IMR-90 (cell line): ENCODE measurements at places on chromosomes 2 and 18. TPM values are rescaled to one million over a fixed set of nuclear protein-coding genes. Genes with fewer than 3 reads are reported as not detected.

DNA sequence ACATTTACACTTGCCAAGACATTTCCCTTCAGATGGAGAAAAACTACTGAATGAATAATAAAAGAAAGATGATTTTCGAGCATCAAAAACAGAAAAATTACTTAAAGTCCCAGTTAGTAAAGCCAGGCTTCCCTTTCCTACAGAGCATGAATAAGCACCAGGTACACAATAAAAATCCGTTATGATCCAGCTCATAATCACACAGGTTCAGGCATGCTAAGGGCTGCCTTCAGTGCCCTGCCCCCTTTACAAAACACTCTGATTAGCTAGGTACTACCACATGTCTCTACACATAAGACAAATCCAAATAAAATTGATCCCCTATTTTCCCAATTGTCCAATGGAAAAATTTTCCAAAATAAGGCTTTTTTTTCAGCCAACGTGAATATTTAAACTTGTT is 413.2 kb upstream of the LRATD1 start:
- DNase-seq = no peak
- H3K4me1 ChIP-seq = no peaks in the 10 kb centered on the region
- no peak overlapping the region for H3K27ac ChIP-seq

- no peaks in the 10 kb centered on the region; the same call in 1 of the 2 replicates for H3K36me3 ChIP-seq
- no peak overlapping the region for H3K4me3 ChIP-seq
- H3K4me1 ChIP-seq = peaks cover 9% of the 10 kb centered on the region
- peak; percentile 86 for DNase-seq
- no peaks in the 10 kb centered on the region for H3K27me3 ChIP-seq
Measured at GRCh38 chr18:55415258-55415871, 172.6 kb downstream of the TCF4 start.

DNA sequence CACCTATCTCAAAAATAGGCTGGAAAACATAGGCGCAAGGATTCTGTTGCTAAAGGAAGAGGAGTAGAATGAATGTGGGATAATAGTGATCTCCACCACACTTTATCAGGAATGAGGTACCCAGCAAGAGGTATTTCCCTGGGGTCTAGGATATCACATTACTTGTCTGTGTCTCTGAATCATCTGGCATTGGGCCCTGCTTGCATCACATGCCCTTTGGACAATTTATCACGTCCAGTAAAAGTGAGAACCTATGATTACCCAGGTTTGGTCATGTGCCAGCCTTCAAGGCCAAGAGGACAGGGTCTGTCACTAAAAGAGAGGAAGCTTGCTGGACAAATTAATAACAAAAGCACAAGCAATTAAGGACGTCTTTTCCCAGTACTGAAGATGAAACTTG is 11.4 kb upstream of the TRAPPC8 start:
- no peaks in the 10 kb centered on the region for H3K4me1 ChIP-seq
- peak; percentile 10 for DNase-seq
- no peak overlapping the region for H3K4me3 ChIP-seq
- no peaks in the 10 kb centered on the region for H3K36me3 ChIP-seq
- no peak overlapping the region for H3K27ac ChIP-seq

DNA sequence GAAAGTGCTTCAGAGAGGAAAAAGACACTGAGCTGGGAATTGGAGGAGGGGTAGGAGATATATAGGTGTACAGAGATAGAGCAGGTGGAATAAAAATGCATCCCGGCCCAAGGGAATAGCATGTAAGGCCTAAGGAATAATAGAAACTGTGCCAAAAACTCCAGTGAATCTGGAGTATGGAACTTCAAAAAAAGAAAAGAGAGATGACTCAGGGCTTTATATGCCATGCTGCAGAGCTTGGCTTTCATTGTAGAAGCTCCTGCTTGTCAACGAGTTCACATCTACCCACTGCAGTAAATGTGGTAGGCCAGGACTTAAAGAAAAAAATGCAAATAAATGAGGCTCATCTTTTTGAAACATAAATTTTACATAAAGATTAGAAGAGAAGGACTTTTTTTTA is 131.8 kb downstream of the MREG start:
- no peaks in the 10 kb centered on the region for H3K36me3 ChIP-seq
- peaks cover 10% of the 10 kb centered on the region for H3K4me1 ChIP-seq
- no peaks in the 10 kb centered on the region for H3K27me3 ChIP-seq
- peak; percentile 51 for DNase-seq

CCL20 gene
- not detected in 2 replicates for total RNA-seq

- H3K36me3 ChIP-seq = peaks cover 2% of the 10 kb centered on the region; the same call in 1 of the 2 replicates
- peak overlapping the region; percentile 63 for H3K4me3 ChIP-seq
- peaks cover 2% of the 10 kb centered on the region; the same call in 1 of the 2 replicates for H3K4me1 ChIP-seq
- H3K27me3 ChIP-seq = no peaks in the 10 kb centered on the region
- peak overlapping the region; percentile 58 for H3K27ac ChIP-seq
- no peak for DNase-seq
Measured at GRCh38 chr18:35289727-35290093, 319 bp downstream of the ZSCAN30 start.

DNA sequence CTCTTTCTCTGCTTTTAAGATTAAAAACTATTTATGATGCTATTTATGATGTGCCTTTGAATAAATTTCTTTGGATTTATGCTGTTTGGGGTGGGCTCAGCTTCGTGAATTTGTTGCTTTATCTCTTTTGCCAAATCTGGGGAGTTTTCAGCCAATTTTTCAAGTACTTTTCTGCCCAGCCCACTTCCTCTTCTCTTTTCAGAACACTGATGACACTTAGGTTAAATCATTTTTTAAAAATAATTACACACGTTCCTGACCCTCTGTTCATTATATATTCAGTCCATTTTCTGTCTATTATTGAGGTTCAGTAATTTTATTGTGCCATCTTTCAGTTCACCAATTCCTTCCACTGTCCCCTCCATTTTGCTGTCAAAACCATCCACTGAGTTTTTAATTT is 14.8 kb upstream of the BCL2L11 start:
- no peak overlapping the region for H3K4me3 ChIP-seq
- H3K4me1 ChIP-seq = no peaks in the 10 kb centered on the region

- H3K4me3 ChIP-seq = peak overlapping the region; percentile 78; the same call in 1 of the 2 replicates
- no peaks in the 10 kb centered on the region for H3K36me3 ChIP-seq
- no peaks in the 10 kb centered on the region for H3K27me3 ChIP-seq
- peak; percentile 22 for DNase-seq
- no peak overlapping the region for H3K27ac ChIP-seq
Measured at GRCh38 chr2:54329482-54330161, 73.6 kb upstream of the TSPYL6 start.

TSN gene
- total RNA-seq = 56.3 and 57.5 TPM in 2 replicates

GRCh38 chr2:111164078-111164477 is 43.4 kb downstream of the BCL2L11 start:
- H3K36me3 ChIP-seq = peaks cover 23% of the 10 kb centered on the region; the same call in 1 of the 2 replicates
- H3K27ac ChIP-seq = no peak overlapping the region
- H3K27me3 ChIP-seq = peaks cover 7% of the 10 kb centered on the region
- DNase-seq = no peak
- no peak overlapping the region for H3K4me3 ChIP-seq

- H3K27ac ChIP-seq = no peak overlapping the region
- no peaks in the 10 kb centered on the region for H3K36me3 ChIP-seq
- no peak overlapping the region for H3K4me3 ChIP-seq
- no peak for DNase-seq
- no peaks in the 10 kb centered on the region for H3K4me1 ChIP-seq
Measured at GRCh38 chr2:231919341-231920035, 6.7 kb downstream of the NPPC start.

- no peak for DNase-seq
- H3K27me3 ChIP-seq = no peaks in the 10 kb centered on the region
- H3K27ac ChIP-seq = no peak overlapping the region
- no peaks in the 10 kb centered on the region for H3K4me1 ChIP-seq
Measured at GRCh38 chr2:45782436-45782835, 131.0 kb downstream of the PRKCE start.

- no peak overlapping the region for H3K27ac ChIP-seq
- no peaks in the 10 kb centered on the region for H3K36me3 ChIP-seq
Measured at GRCh38 chr2:221318376-221319130, 253.6 kb downstream of the EPHA4 start.

GRCh38 chr18:6427286-6427685 is 12.6 kb upstream of the L3MBTL4 start:
- no peaks in the 10 kb centered on the region for H3K36me3 ChIP-seq
- H3K4me3 ChIP-seq = no peak overlapping the region
- H3K4me1 ChIP-seq = no peaks in the 10 kb centered on the region
- H3K27me3 ChIP-seq = no peaks in the 10 kb centered on the region
- no peak for DNase-seq
- no peak overlapping the region for H3K27ac ChIP-seq

DNA sequence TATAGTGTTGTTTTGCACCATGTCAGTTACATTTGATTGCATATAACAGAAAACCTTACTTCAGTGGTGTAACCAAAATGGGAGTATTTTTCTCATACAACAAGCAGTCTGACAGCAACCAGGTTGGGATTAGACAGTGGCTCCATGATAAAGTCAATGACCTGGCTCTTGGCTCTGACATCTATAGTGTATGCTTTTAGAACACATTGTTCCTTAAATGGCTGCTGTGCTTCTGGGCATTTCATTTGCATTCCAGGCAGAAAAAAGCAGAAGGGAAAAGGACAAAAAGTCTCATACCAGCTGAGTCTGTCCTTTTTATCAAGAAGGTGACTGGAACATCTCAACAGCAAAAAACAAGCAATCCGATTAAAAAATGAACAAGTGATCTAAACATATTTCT is 10.2 kb downstream of the MERTK start:
- H3K27me3 ChIP-seq = peaks cover 23% of the 10 kb centered on the region
- no peak for DNase-seq
- H3K27ac ChIP-seq = no peak overlapping the region
- no peaks in the 10 kb centered on the region for H3K36me3 ChIP-seq
- peaks cover 4% of the 10 kb centered on the region; the same call in 1 of the 2 replicates for H3K4me1 ChIP-seq

CNTNAP5 gene
- total RNA-seq = not detected in 2 replicates

DNA sequence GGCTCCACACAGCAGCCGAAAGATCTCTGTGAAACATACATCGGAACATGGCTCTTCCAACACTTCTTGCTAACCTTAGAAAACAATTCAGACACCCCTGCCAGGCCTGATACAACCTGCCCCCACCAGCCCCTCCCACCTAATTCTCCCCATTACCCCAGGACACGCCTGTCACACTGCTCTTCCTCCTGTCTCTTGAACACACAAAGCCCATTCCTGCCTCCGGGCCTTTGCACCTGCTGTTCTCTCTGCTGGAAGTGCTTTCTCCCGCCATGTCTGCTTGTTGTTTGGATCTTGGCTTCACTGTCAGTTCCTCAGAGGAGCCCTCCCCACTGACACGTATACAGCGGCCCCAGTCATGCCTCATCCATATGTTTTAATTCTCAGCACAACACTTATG is 24.1 kb downstream of the CELF4 start:
- peaks cover 18% of the 10 kb centered on the region; the same call in 1 of the 2 replicates for H3K27me3 ChIP-seq
- H3K4me3 ChIP-seq = no peak overlapping the region
- no peak for DNase-seq
- H3K4me1 ChIP-seq = no peaks in the 10 kb centered on the region

DNA sequence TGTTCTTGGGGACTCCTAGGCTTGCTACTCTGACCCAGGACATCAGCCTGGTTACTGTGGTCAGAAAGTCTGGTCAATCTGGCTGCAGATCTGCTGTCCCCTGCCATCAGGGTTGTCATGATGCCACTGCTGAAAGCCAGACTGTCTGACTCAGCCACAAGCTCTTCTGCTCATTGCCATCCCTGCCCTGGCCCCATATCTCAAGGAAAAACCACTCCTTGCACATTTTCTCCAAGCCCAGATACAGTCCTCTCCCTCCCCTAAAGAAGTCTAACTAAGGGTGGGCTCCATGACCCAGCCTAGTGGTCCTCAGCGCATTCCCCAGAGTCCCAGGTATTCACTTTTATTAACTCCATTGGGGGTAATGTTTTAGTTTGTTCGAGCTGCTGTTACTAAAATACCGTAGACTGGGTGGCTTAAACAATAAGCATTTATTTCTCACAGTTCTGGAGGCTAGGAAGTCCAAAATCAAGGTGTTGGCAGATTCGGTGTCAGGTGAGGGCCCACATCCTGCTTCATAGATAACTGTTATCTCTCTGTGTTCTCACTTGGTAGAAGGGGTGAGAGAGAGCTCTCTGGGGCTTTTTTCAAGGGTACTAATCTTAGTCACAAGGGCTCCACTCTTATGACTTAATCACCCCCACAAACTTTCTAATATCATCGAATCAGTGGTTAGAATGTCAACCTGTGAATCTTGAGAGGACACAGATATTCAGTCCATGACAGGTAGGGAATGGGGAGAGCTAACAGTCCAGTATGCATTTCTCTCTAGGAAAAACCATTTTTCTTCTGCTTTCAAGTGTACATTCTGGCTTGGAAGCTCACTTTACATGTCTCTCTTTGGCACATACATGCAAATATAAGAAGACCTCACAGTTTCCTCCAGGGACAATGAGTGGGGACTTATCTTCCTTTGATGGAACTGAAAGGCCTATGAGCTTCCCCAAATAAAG is 94.8 kb upstream of the CXCR4 start:
- no peaks in the 10 kb centered on the region for H3K27me3 ChIP-seq
- no peaks in the 10 kb centered on the region for H3K4me1 ChIP-seq
- no peak overlapping the region for H3K27ac ChIP-seq
- no peak for DNase-seq

- H3K36me3 ChIP-seq = no peaks in the 10 kb centered on the region
- DNase-seq = no peak
Measured at GRCh38 chr2:147297820-147298219, 547.0 kb upstream of the ACVR2A start.

- peaks cover 48% of the 10 kb centered on the region for H3K27me3 ChIP-seq
- H3K36me3 ChIP-seq = no peaks in the 10 kb centered on the region
- no peaks in the 10 kb centered on the region; the same call in 1 of the 2 replicates for H3K4me1 ChIP-seq
- no peak overlapping the region for H3K4me3 ChIP-seq
Measured at GRCh38 chr2:26706616-26707473, 14.3 kb downstream of the KCNK3 start.

- H3K27ac ChIP-seq = no peak overlapping the region
- H3K4me1 ChIP-seq = peaks cover 11% of the 10 kb centered on the region
- H3K27me3 ChIP-seq = no peaks in the 10 kb centered on the region
- H3K4me3 ChIP-seq = no peak overlapping the region
- H3K36me3 ChIP-seq = no peaks in the 10 kb centered on the region
Measured at GRCh38 chr2:240389302-240389805, 46.1 kb upstream of the GPC1 start.

ASXL3 gene
- under 0.01 and 0.54 TPM in 2 replicates for total RNA-seq

DNA sequence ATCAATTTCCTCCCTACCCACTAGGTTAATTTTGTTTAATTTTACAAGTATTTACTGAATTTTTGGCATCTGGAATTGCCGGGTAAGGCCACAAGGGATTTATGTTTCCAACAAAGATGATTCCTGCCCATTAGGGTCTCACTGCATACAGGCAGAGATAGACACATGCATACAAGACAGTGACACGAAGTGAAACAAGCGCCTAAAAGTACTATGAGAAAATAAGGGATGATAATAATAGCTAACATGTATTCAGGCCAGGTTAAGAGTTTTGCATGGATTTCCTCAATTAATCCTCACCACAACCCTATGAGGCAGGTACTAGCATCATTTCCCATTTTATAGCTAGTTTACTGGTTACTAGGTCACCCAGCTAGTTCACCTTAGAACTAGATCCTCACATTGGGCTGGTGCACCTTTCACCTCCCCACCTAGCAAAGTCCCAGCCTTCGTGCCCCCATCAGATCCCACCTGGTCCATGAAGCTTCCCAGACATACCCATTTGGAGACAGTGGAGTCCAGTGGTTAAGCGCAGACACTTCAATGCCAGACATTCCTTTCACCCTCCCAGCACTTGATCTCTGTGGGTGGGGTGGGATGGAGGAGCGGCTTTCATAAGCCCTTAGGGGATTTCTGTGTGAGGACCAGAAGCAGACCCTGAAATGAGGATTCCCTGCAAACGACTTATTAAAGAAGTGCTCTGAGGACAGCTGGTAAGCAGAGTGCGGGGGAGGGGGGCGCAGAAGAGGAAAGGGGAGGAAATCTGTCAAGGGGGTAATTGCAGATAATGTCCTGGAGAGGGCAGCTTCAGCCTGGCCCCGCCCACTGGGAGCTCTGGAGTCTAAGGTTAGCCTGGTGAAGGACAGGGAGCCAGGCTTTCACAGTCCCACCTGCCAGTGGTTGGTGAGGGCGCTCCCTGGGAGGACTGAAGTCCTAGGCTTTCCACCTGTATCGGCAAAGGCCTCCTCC is 5.8 kb upstream of the DGUOK start:
- H3K4me3 ChIP-seq = no peak overlapping the region
- no peaks in the 10 kb centered on the region for H3K27me3 ChIP-seq
- H3K36me3 ChIP-seq = peaks cover 33% of the 10 kb centered on the region
- no peaks in the 10 kb centered on the region for H3K4me1 ChIP-seq
